ENCODE measurements at places on chromosomes 2 and 18.

DNA sequence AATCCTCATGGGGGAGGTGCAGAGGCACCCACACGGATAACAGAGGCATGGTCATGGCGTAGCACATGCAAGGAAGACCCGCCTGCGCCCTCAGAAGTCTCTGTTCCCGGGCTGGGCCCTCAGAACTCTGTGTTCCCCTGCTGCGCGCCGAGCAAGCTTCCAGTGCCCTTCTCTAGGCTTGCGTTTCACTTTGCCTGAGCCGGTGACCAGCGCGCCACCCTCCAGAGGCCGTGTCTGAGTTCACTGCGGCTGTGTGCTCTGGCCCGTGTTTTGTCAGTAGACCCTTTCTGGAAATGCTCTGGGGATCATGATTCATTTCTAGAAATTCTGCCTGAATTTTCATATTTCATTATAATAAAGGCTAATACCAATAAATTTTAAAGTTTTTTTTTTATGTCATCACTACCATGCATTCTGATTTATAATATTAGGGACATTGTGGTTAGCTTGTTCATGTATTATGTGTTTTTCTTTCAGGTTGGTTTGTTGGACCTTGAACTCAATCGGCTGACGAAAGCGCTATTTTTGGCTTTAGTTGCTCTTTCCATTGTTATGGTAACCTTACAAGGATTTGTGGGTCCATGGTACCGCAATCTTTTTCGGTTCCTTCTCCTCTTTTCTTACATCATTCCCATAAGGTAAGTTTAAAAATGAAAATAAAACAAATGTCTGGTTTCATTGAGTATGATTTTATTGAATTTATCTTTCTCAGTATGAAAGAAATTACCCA is 142.7 kb upstream of the NFATC1 start:
- no peak for DNase-seq

DNA sequence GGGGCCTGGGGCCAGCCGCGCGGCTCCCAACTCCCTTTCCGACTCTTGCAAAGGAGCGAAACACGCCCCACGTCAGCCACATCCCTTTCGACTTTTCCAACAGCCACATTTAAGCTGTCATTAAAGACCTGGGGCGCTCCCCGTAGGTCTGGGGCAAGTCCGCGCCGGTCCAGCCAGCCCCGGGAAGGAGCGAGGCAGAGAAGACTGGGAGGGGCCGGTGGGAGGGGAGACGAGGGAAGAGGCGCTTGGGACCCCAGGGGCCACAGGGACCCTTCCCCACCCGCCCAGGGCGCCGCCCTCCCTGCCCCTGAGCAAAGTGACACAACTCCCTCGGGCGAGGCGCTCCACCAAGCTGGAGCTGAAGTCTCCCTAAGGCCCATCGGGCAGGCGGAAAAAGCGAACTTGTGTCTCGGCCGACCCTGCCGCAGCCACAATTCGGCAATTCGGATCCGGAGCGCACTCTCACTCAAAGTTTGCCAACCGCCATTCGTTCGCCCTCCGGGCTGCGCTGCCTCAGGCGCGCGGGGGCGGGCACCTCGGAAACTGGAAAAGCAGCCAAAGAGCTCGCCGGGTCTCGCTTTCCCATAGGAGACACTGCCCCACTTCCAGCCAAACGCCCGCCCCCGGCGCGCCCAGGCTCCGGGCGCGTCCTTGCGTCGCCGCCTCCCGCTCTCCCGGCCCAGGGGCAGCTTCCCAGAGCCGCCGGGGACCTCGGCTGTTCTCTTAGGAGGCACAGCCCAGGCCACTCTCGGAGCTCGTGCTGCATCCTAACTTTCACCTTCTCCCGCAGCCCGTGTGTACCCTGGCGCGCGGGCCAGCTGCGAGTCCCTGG is 1.1 kb upstream of the KCTD1 start:
- DNase-seq: peak; percentile 67

DNA sequence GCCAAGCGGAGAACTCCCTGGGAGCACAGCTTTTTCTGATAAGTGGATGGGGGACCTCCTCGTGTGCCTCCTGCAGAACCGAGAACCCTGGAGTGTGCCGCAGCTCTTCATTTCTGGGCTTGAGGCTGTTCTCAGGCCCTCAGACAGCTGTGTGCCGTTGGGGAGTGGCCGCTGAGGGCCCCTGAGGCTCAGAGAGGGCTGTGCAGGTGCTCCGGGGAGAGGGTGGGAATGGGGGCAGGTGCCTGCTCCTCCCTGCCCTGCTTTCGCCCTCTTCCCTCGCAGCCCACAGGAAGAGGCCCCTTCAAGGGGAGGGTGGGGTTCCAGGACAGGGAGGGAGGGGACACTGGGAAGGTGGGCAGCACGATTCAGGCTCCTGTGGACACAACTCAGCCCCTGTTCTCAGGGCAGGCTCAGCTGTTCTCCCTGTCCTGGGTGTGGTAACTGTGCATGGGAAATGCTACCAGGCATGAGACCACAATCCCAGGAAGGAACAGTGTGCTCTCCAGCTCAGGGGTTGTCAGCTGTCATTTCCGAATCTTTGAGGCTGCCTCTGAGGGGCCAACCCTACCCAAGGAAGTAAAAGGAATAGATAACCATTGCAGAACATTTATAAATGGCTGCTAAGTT is 11.3 kb downstream of the LCT start:
- DNase-seq: no peak

GRCh38 chr2:155944218-155944617 is 388.3 kb downstream of the NR4A2 start:
- DNase-seq: no peak

GRCh38 chr2:65658881-65659280 is 226.5 kb upstream of the SPRED2 start:
- DNase-seq: no peak

Data from prostate gland (tissue), 2 donors.